ENCODE measurements at places on chromosomes 16 and 17.
A peak's percentile ranks its signal among the peaks of the same experiment; 100 is the strongest.

DNA sequence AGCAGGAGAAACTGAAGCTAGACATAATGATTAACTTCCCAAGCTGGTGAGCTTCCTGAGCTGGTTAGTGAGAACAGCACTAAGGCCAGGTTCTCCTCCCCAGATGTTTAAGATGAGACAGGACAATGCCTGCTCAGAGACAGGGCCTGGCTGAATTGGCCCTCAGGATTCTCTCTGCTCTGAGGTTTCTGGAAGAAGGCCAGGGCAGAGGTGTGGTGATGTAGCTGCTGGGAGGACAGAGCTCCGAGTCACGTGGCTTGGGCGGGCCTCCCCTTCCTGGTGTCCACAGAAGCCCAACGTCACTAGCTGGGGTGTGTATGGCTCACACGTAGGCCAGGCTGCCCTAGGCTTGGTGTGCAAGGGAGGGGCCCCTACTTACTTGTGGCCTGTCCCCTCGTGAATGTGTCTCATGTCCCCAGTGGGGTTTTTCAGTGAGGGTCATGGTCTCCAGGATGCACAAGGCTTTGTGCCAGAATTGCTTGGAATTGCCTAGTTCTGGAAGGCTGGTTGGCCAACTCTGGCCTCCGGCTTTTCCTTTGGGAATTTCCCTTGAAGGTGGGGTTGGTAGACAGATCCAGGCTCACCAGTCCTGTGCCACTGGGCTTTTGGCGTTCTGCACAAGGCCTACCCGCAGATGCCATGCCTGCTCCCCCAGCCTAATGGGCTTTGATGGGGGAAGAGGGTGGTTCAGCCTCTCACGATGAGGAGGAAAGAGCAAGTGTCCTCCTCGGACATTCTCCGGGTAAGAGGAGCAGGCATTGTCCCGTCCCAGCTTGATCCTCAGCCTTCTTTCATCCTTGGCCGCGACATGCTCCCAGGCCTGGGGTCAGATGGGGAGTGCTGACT lies 3.4 kb downstream of the NOD2 start:
- peak; percentile 14 for DNase-seq

DNA sequence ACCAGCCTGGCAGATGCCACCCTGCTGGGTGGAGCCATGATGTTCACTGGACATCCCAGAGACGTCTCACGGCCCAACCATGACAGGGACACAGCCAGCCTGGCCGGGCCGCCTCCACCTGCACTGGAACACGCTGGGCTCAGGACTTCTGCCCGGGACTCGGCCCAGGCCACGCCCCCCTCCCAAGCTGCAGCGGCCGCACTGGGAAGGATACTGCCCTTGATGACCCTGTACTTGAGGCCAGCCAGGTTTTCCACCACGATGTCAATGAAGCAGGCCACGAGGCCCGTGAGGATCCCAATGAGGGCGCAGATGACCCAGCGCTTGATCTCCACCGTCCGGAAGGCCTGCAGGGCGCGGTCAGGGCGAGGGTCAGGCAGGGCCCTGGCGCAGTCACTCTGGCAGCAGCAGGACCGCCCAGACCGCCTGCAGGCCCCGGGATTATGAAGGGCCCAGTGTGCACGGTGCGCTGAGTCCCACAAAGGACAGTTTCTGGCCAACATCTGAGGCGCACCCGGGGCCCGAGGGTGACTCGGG lies 14.2 kb downstream of the CLCN7 start:
- DNase-seq, result no peak

DNA sequence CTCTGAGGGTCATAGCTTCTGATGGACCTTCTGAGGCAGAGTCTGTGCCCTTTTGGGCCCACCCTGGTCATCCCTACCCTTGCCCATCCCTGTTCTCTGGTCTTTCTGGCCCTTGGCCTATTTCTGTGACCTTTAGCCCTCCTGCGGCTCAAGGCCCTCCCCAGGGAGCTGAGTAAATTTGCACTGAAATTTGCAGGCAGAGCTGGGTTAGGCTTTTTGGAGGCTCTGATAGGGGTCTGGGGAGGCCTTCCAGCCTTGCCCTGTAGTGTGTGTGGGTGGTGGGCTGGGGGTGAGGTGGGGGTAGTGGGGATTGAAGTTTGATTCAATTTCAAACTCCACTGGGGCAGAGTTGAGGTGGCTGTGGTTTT lies 17.8 kb downstream of the RARA start:
- DNase-seq, result no peak

DNA sequence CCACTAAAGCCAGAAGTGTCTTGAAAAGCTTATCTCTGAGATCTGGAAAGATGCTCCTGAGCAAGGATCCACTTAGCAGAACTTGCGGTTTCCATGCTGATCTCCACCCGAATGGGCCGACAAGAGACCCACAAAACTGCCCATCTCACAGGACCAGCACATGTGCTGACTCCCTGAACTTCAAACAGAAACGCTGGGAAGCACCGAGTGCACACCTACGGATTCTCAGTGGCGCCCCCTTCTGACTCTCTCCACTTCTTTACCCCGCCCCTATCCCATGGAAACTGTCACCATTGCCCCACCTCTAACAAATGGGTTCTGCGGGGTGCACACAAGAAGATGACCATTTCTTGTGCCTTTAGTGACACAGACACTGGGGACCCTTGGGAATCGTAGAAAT lies 21.4 kb downstream of the CDRT4 start:
- DNase-seq, result no peak

DNA sequence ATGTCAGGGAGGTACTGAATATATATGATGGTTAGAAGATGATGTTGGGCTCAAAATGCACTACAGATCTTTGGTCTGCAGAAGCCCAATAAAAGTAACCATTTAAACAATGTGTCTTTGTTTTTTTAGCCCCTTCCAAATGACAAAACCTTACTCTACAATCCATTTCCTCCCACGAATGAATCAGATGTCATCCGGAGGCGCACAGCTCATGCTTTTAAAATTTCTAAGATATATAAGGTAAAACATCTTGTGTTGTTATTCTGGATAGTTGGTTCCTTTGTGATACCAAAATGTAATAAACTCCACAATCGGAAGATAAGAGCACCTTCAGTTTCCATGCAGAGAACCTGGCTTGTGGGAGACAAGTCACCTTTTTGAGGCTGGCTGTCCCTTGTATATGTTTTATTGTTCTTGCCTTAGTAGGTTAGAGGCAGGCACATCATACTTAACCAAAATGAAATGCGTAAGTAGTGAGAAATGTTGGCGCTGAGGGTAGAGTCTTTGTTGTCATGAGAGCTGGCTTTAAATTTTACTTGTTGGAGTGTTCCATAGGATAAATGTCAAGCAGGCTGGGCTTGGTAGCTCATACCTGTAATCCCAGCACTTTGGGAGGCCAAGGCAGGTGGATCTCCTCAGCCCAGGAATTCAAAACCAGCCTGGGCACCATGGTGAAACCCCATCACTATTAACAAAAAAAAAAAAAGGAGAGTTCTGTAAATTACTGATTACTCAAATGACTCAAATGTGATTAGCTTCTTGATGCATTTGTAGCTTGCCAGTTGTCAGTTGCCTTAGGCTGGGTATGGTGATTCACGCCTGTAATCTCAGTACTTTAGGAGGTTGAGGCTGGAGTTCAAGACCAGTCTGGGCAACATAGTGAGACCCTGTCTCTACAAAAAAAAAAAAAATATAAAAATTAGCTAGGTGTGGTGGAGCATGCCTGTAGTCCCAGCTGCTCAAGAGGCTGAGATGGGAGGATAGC lies 19.7 kb upstream of the SNTB2 start:
- no peak for DNase-seq

DNA sequence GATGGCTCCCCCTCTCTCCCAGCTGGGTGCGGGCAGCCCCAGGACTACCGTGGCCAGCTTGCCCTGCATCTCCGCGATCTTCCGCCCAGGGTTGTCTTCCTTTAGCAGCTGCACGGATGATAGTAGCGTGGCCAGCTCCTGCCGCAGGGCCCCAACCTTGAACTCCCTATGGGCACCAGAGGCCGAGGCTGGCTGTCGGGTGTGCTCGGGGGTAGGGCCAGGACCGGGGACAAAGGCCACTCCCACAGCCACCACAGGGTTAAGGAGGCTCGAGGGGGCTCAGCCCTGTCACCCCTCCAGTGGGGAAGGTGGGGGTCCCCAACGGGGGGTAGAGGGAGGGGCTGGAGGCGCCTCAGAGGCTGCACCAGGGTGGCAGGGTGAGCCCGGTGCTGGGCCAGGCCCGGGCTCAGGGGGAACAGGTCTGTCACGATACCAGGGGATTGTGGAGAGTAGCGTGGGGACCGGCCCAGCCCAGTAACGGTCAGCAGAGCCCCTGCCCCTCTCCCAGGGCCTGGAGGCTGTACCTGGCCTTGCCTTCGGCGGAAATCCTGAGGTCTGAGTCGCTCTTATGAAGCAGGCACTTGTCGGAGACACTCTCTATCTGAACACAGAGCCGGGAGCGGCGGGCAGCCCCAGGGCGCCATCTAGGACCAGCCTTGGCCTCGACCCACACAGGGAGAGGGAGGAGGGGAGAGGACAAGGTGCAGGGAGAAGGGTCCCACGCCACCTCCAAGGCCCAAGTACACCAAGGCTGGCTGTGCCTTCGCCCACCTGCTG lies 5.2 kb downstream of the PERCC1 start:
- no peak for DNase-seq

GRCh38 chr16:74252329-74252728 lies 44.3 kb upstream of the PSMD7 start:
- no peak for DNase-seq

- no peak for DNase-seq
Observed at GRCh38 chr16:2530629-2531318, 434 bp downstream of the CEMP1 start.

- no peak for DNase-seq
Observed at GRCh38 chr16:77558786-77559185, 124.0 kb upstream of the ADAMTS18 start.

GRCh38 chr16:56673921-56674320 lies 4.3 kb downstream of the MT1H start:
- no peak for DNase-seq

- no peak for DNase-seq
Observed at GRCh38 chr16:29730649-29731048, 15.1 kb downstream of the C16orf54 start.

- no peak for DNase-seq
Observed at GRCh38 chr16:57134982-57135381, 42.6 kb downstream of the CPNE2 start.

GRCh38 chr17:6994118-6994598 lies 1.7 kb upstream of the ALOX12 start:
- DNase-seq, result no peak

DNA sequence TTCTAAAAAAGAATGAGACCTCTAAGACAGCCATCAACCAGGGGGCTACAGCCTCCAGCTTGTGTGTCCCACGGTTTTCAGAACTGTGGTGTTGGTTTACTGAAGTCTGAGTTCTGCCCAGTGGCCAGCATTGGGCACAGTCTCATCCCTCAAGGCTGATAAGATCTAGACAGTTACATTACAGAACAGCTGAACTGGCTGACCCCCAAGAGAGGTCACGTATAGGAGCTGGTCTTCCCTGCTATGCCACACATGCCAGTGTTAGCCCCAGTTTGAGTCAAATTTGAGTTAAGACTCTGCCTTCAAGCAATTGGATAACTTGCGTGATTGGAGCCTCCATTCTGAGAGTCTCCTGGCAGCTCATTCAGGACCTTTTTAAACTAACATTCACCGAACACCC lies 14.8 kb upstream of the NUP93 start:
- DNase-seq, result no peak

DNA sequence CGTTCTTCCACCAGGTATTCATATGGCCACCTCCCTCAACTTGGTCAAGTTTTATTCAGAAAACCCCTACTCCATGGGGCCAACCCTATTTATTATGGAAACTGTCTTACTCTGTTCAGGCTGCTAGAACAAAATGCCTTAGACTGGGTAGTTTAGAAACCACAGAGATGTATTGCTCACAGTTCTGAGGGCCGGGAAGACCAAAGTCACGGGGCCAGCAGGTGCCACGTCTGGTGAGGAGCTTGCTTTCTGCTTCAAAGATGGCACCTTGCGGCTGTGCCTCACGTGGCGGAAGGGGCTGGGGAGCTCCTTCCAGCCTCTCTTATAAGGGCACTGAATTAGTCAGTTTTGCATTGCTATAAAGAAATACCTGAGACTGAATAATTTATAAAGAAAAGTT lies 74.3 kb downstream of the AXIN2 start:
- no peak for DNase-seq

GRCh38 chr16:69727916-69728270 lies 1.5 kb upstream of the NQO1 start:
- peak; percentile 53 for DNase-seq

DNA sequence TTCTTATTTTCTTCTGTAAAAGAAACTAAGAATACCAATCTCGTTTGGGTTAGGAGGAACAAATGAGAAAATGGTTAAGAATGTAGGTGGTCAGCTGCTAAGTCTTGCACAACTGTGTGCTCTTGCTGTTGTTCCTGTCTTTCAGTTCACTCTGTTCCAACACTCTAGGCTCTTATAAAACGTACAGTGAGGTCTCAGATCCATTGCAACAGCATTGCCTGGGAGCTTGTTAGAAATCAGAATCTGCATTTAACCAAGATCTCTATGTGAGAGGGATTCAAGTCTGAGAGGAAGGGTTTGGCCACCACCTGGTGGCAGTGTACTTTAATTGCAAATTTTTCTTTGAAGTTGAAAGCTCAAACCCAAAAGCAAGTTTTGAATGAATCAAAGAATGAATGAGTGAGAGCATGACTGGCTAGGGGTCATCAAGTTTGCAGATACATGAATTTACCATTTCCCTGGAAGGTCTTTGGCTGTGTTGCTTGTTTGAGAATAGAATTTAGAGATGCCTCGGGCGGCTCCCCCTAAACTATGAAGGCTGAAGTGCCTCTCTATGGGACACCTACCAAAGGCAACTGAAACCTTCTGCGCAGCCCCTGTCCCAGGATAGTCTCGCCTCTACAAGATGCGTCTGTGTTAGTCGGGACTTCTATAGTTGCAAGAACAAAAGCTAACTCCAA lies 2.5 kb downstream of the ALOX15B start:
- DNase-seq, result peak; percentile 30

GRCh38 chr17:64520359-64520758 lies 13.6 kb downstream of the CEP95 start:
- DNase-seq, result no peak

DNA sequence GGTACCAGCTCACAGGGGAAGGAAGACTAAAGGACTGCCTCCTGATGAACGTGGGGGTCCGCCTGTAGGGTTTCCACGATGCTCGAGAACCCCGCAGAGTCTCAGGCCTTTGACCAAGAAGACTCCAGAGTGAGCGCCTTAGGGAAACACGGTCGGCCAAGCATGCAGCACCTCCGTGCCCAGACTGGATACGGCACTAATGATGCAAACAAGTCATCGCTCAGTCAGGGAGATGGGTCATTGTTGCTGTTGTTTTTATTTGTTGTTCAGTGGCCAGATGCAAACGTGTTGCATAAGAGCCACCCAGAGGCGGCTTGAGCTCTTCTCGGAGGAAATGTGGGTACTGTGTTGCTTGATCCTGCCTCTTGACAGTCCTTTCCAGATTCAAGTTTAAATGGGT lies 19.3 kb upstream of the RBFOX3 start:
- no peak for DNase-seq

Measured in globus pallidus (tissue), 1 donor.